Muscle of leg (tissue), 16 donors: ENCODE measurements at places on chromosomes 2 and 18. TPM values are rescaled to one million over a fixed set of nuclear protein-coding genes. Genes with fewer than 3 reads are reported as not detected.
A peak's percentile ranks its signal among the peaks of the same experiment; 100 is the strongest.

DNA sequence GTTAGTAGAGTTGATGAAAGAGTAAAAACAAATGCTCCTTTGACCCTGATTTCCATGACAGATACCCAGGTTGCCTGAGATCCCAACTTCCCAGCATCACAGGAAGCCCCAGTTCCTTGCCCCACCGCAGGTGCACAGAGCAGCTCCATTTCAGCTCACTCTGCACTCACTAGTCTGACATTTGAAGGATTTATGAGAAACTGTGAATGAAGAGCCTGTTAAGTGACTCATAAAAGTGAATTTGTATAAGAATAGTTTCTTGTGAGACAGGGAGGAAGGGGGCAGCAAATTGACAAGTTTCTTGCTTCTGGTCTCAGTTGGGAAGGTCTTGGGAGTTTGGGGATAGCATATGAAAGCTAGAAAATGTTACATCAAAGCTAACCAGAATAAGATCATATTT lies 248.7 kb upstream of the ATP5MC3 start:
- no peaks in the 10 kb centered on the region for H3K27me3 ChIP-seq
- H3K27ac ChIP-seq: no peak overlapping the region
- no peak for DNase-seq

- no peak overlapping the region for H3K27ac ChIP-seq
- no peaks in the 10 kb centered on the region for H3K4me1 ChIP-seq
- peaks cover 2% of the 10 kb centered on the region for H3K27me3 ChIP-seq
Measured at GRCh38 chr2:88212251-88212790, 42.2 kb downstream of the THNSL2 start.

DNA sequence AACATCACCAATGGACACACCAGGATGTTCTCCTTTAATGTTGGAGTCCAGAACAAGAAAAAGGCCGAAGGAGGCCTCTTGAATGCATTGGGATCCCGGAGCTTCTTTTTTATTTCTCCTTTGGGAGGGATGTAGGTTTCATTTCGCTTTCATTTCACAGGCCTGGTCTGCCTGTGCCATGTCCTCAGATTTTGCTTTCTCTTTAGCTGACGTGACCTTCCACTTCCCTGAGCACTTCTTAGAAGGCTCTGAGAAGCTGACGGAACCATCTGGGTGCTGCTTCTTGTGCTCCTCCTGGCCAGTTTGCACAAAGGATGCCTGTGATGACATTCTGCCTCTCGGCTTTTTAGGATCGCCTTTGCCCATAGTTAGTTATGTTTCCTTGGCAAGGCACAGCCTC lies 15.1 kb upstream of the MBOAT2 start:
- no peaks in the 10 kb centered on the region for H3K36me3 ChIP-seq
- no peak for DNase-seq
- no peaks in the 10 kb centered on the region for H3K27me3 ChIP-seq
- no peaks in the 10 kb centered on the region for H3K4me1 ChIP-seq

- peaks cover 15% of the 10 kb centered on the region for H3K4me1 ChIP-seq
- no peaks in the 10 kb centered on the region for H3K27me3 ChIP-seq
- no peaks in the 10 kb centered on the region for H3K36me3 ChIP-seq
- DNase-seq: no peak
Measured at GRCh38 chr2:200222791-200223190, 83.7 kb upstream of the SPATS2L start.

GRCh38 chr2:113068706-113069485 lies 1.1 kb downstream of the IL1F10 start:
- H3K27ac ChIP-seq: no peak overlapping the region
- H3K4me3 ChIP-seq: no peak overlapping the region
- DNase-seq: no peak
- H3K27me3 ChIP-seq: no peaks in the 10 kb centered on the region
- peaks cover 1% of the 10 kb centered on the region for H3K4me1 ChIP-seq

DNA sequence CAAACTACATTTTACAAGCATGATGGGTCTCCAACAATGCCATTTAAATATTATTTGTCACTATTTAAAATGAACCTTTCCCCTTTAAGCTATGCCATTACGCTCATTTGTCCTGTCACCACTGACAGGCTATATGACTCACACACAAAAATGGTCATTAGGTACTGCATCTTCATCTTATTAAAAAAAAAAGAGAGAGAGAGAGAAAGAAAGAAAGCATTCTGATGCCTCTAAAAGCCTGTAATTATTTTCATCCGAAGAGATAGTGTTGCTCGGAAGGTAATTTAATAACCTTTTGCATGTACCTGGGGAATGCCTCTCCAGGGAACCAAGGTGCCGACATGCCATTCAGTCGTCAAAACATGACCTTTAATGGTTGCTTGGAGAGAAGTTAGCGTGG lies 226.7 kb downstream of the ARHGAP15 start:
- no peaks in the 10 kb centered on the region for H3K27me3 ChIP-seq
- no peak for DNase-seq
- no peaks in the 10 kb centered on the region for H3K4me1 ChIP-seq
- H3K27ac ChIP-seq: no peak overlapping the region

- H3K4me3 ChIP-seq: no peak overlapping the region
- no peak for DNase-seq
- H3K27ac ChIP-seq: no peak overlapping the region
Measured at GRCh38 chr2:168478206-168478605, 22.1 kb downstream of the CERS6 start.

DNA sequence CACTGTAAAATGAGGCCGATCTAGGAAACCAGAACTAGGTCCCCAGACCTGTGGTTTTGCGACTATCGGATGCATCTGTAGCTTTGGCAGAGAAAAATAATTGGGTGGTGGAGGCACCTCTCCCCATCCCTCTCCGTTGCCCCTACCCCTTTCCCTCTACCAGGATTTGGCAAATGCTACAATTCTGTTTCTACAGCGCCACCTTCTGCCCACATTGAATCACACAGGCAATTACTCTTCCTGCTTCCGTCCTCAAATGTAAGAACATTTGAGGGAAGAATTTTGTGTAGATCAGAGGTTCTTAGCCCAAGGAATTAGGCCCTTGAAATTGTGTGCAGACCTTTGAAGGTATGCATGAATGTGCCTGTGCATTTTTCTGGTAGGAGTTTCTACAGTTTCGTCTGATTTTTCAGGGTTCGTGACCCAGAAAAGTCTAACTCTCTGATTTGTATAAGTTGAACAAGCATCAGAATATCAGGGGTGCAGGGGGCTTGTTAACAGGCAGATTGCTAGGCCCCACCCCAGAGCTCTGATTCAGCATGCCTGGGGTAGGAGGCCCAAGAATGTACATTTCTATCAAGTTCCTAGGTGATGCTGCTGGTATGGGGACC lies 11.2 kb downstream of the ATP6V1B1 start:
- H3K4me1 ChIP-seq: peaks cover 21% of the 10 kb centered on the region
- H3K36me3 ChIP-seq: no peaks in the 10 kb centered on the region
- DNase-seq: peak; percentile 67
- peaks cover 44% of the 10 kb centered on the region for H3K27me3 ChIP-seq
- H3K4me3 ChIP-seq: no peak overlapping the region

GRCh38 chr2:237097911-237098702 lies 12.4 kb downstream of the COPS8 start:
- no peaks in the 10 kb centered on the region for H3K4me1 ChIP-seq
- no peak overlapping the region for H3K4me3 ChIP-seq
- no peaks in the 10 kb centered on the region for H3K27me3 ChIP-seq
- no peak for DNase-seq

- H3K36me3 ChIP-seq: no peaks in the 10 kb centered on the region
- no peaks in the 10 kb centered on the region for H3K27me3 ChIP-seq
- no peak overlapping the region for H3K27ac ChIP-seq
- no peaks in the 10 kb centered on the region for H3K4me1 ChIP-seq
- H3K4me3 ChIP-seq: no peak overlapping the region
Measured at GRCh38 chr18:36652503-36652902, 176.3 kb downstream of the TPGS2 start.

The NCKAP1 gene
- 77.0 TPM for total RNA-seq

The MROH2A gene
- total RNA-seq: not detected

The MAPRE3 gene
- 7.8 TPM for total RNA-seq
